ENCODE measurements at places on chromosomes 1 and 21. TPM values are rescaled to one million over a fixed set of nuclear protein-coding genes. Genes with fewer than 3 reads are reported as not detected.

Gene KRTAP21-2
- not detected for polyA plus RNA-seq

Gene OR2L5
- not detected for polyA plus RNA-seq

Gene GCSAML
- polyA plus RNA-seq, result 0.15 TPM

Gene C1orf53
- polyA plus RNA-seq, result 1.0 TPM

Gene OR2L13
- polyA plus RNA-seq, result not detected

Gene SPATA1
- 1.8 TPM for polyA plus RNA-seq

Gene PDIK1L
- polyA plus RNA-seq, result 5.6 TPM

Gene OVAAL
- not detected for polyA plus RNA-seq

Gene MAGOH
- 36.3 TPM for polyA plus RNA-seq

Gene NAXE
- 26.1 TPM for polyA plus RNA-seq

Gene CAMK1G
- not detected for polyA plus RNA-seq

Gene SPRR2B
- polyA plus RNA-seq, result not detected

Gene KCNK1
- polyA plus RNA-seq, result 1.3 TPM

Gene INSRR
- 0.93 TPM for polyA plus RNA-seq

Gene ADAMTSL4
- 65.4 TPM for polyA plus RNA-seq

Gene C21orf91
- 14.2 TPM for polyA plus RNA-seq

Gene COL11A1
- 16.0 TPM for polyA plus RNA-seq

Gene FAM20B
- polyA plus RNA-seq, result 28.2 TPM

Gene ENO1
- polyA plus RNA-seq, result 354 TPM

Gene LCE1F
- polyA plus RNA-seq, result not detected

Gene CHTOP
- 100 TPM for polyA plus RNA-seq

Gene EFNA4
- 6.0 TPM for polyA plus RNA-seq

Gene ERG
- 18.2 TPM for polyA plus RNA-seq

Gene RNU1-3
- not detected for polyA plus RNA-seq
